Daoy (cell line): ENCODE measurements at places on chromosomes 5 and 9. TPM values are rescaled to one million over a fixed set of nuclear protein-coding genes. Genes with fewer than 3 reads are reported as not detected.

DNA sequence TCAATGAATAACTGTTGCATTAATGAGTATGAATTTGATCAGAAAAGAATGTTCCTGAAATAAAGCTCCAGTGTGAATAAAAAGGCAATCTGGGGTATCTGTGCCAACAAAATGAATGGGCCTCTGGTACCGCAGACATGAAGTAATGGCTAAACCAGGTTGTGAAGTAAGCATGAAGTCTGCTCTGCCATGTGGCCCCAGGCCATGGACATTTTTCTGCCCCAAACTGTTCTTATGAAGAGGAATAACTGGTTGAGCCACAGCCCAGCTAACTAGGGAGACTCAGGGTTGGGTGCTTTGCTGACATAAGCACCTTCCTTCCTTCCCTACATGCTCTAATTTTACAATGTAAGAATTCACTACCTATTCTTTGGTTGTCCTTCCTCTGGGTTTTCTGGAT, 147.4 kb upstream of the LRRTM2 start:
- no peak for DNase-seq

GRCh38 chr5:95068289-95068910, 216.5 kb downstream of the MCTP1 start:
- DNase-seq, result no peak

GRCh38 chr5:56557198-56557597, 258.2 kb upstream of the MAP3K1 start:
- no peak for DNase-seq

- no peak for DNase-seq
Measured at GRCh38 chr5:67267512-67268216, 71.1 kb upstream of the CD180 start.

TMC1 gene
- not detected in 2 replicates for total RNA-seq
